ENCODE measurements at places on chromosomes 5 and 9. TPM values are rescaled to one million over a fixed set of nuclear protein-coding genes. Genes with fewer than 3 reads are reported as not detected.

The IL5 gene
- 1.6 TPM for total RNA-seq

The PCDHGB2 gene
- 0.11 TPM for total RNA-seq

DNA sequence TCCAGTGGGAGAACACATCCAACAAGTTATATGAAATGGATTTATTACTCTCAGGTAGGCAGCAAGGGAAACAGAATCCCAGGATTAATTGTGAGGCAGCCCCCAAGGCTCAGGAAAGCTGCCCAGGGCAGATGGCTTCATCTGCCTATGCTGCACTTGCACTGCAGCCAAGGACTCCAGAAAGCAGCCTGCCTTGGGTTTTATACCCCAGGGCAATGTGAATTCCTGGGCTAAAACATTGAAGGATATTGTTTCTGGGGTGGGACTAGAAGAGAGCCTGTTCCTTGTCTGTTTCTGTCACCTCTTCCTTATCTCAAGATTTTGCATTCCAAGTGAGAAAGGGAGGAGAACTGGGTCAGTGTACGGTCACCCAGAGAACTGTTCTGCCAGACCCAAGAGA is 8.8 kb upstream of the CCL27 start:
- no peak for DNase-seq

GRCh38 chr9:38761339-38761738 is 41.4 kb upstream of the FAM240B start:
- DNase-seq = no peak

DNA sequence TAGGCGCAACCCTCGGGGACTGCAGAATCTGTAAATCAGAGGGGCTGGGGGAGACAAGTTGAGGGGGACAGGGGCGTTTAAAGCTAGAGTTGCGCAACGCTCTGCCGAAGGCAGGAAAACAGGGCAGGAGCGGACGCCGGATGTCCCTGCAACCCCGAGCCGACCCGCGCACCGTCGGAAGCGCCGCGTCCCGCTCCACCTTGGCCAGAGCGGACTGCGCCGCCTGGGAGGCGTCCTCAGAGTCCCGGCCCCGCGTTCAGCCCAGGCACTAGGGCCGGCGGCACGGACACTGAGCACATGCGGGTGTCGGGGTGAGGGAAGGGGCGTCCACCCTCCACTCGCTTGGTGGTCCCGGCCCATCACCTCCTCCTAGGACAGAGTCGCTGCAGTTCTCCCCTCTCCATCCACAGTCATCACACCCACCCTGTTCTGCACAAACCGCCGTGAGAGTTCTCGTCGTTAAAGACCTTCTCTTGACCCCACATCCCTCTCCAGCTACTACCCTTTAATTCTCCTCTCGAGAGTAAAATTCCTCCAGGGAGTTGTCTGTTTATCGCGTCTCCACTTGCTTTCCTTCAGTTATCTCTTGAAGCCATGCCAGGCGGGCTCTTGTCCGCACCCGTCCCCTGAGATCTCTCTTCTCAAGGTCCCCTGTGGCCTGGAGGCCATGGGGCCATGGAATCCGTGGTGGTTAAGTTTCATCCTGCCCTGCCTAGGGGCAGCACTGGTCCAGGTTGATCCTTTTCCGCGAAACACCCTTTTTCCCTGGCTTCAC is 796 bp upstream of the PDLIM7 start:
- peak; percentile 55 for DNase-seq
